ENCODE measurements at places on chromosomes 3 and 15.

DNA sequence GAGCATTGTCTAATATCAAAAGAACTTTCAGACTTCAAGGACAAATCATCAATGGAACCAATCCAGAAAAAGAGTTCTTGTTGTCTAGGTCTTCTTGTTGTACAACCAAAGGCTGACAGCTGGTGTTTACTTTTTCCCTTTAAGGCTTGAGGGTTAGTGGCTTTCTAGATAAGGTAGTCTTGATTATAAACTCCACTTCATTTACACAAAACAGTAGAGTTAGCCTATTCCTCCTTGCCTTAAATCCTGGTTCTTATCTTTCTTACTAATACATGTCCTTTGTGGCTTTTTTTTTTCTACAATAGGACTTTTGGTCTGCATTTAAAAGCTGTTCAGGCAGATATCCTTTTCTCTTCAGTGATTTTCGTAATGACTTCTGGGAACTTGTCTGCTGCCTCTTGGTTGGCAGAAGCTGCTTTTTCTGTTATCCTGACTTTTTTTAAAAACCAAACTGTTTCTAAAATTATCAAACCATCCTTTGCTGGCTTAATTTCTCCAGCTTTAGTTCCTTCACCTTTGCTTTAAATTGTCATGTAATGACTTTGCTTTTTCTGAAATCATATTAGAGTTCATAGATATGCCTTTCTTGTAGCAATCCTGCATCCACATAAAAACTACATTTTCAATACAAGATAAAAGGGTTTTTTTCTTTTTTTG, 44.8 kb downstream of the STRIT1 start:
- no peak for DNase-seq

DNA sequence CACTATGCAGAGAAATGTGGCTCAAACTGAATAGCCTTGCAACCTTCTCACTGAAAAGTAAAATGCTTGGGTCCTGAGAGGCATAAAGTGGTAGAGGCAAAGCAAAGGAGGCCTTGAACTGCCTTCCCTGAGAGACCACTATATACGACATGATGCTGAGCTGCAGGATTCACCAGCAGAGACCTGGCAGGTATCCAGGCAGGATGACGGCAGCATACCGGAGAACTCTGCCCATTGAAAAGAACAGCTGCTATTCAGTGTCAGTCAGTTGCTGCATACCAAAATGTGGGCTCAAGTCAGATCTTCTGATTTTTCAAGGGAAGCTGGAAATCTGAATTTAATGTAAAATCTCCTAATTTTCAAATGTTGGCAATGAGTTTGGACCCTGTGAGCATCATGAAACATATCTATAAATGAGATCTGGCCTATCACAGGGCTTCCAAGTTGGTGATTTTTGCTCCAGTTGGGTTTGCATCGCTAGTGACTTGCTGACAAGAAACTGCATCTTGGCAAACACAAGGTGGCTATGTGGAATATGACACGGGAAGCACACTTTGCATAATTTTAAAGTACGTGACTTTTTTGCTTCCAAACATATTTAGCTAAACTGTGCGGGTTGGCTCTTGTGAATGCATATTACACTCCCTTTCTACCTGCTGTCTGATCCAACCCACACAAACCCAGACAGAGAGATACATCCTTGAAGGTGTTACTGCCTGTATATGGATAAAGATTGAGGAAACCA, 529.0 kb downstream of the AGBL1 start:
- DNase-seq = peak; percentile 8

- DNase-seq = no peak
Measured at GRCh38 chr3:23590424-23591273, 215.1 kb upstream of the UBE2E1 start.

DNA sequence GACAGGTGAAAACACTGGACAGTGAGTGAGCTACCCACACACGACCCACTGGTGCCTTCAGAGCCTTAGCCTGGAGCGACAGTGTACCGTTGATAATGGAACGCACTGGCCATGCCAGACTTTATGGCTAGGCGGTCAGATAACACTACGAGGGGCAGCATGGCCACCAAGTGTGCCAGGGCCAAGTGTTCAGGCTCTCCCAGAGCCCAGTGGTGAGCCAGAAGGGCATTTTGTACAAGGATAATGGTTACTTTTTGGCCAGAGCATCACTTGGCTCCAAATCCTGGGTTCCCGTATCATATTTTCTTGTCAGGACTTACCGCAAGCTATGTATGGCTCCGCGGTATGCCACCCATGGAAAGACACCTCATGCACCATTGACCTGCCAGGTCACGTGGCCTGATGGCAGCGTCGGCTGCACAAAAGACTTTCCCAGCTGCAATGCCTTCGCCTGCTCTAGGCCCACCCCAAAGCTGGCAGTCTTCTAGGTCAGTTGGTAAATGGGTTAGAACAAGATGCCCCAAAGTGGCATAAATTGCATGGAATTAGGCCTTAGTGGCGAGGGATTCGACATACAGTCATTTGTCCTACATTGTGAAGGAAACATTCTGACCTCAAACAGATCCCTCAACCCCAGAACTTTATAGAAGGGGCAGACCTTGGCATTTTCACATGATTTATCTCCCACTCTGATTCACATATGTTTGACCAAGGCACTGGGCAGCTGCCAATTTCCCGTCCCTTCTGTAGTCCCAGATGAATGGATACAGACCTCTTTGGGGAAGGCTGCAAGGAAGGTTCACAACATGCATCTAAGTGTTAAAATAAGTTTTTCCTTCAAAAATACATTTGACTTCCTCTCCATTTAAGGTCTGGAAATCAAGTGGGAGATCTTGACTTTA, 12.2 kb upstream of the SLC28A1 start:
- no peak for DNase-seq

DNA sequence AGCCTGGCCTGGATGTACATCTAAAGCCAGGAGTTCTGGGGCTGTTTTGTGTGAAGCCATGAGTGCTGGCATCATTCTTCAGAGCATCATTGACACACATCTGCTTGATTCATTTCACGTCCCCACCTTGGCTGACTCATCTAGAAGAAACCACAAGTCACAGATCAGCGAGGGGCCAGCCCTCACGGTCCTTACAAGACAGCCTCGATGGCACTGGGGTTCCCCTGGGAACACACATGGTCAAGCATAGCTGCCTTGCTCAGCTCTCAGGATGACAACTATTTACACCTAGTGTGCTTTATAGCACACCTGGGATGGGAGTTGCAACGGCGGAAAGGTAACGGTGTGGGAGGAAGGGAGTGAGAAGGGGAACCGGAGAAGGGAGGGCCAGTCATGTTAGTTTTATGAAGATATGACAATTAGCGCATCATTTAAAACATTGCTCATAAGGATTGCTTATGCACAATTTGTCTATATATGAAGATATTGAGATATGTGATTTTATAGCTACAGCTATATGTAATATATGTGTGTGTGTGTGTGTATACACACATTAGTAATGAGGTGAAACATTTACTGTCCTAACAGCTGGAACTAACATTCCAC, 227.1 kb downstream of the RPLP1 start:
- no peak for DNase-seq

DNA sequence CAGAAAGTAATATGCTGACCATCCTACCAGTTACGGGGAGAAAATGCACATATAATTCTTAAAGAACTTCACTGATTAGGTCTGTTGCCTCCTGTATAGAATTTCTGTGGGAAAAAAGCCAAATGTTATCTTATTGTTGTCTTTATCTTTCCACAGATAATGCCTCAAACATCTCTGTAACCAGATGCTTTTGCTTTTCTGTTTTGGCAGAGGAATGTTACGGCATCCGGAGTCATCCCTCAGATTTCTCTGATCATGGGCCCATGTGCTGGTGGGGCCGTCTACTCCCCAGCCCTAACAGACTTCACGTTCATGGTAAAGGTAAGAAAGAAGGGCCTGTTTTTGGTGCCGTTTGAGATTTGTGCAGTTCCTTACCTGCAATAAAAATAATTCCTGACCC, 33.5 kb downstream of the PCCB start:
- DNase-seq = no peak

All from skeletal muscle cell (primary cell).